Stimulated activated CD8-positive, alpha-beta memory T cell treated with anti-CD3 and anti-CD28 coated beads, Interleukin-15, amount 100 ng/mL, for 48 hours (primary cell): ENCODE measurements at places on chromosomes 2 and 18.
A peak's percentile ranks its signal among the peaks of the same experiment; 100 is the strongest.

- DNase-seq, result no peak
Observed at GRCh38 chr2:109123586-109124201, 5.3 kb upstream of the SH3RF3 start.

DNA sequence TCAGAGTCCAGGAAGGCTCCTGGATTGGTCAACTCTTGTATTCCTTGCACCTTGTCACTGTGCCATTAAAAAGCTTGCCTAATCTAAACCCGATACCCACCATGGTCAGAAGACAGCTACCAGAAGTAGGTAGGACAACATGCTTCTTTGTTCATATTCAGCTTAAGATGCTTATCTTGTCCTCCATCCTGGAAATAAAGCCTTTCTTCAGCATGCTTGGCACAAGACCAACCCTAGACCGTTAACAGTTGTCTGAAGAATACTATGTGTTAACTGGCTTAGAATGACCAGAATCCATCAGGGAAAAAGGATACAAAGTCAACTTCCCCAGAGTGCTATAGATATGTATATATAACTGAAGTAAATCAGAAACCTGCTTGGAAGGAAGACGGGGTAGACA is 193.9 kb downstream of the ZRANB3 start:
- DNase-seq, result no peak

- no peak for DNase-seq
Observed at GRCh38 chr2:54966837-54967236, 83.4 kb downstream of the RTN4 start.

- no peak for DNase-seq
Observed at GRCh38 chr2:96296925-96297324, 8.4 kb downstream of the SNRNP200 start.

DNA sequence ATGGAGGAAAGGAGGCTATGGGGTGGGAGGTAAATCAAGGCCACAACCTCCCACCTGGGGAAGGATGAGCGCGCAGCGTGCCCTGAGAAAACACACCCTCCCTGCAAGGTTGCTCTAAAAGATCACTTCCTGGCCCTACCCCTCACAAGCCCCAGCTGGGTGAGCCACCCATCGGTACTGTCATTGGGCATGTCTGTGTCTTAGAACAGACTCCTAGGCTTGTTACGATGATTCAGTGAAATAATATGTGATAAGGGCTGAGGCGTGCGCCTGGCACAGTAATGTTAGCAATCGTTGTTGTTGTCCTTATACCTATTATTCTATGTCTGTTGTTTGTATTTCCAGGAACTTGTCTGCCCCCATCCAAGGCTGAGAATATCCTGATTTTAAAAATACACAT is 175.1 kb downstream of the ZFP36L2 start:
- DNase-seq, result peak; percentile 15

GRCh38 chr2:86136141-86136540 is 30.1 kb downstream of the PTCD3 start:
- no peak for DNase-seq

DNA sequence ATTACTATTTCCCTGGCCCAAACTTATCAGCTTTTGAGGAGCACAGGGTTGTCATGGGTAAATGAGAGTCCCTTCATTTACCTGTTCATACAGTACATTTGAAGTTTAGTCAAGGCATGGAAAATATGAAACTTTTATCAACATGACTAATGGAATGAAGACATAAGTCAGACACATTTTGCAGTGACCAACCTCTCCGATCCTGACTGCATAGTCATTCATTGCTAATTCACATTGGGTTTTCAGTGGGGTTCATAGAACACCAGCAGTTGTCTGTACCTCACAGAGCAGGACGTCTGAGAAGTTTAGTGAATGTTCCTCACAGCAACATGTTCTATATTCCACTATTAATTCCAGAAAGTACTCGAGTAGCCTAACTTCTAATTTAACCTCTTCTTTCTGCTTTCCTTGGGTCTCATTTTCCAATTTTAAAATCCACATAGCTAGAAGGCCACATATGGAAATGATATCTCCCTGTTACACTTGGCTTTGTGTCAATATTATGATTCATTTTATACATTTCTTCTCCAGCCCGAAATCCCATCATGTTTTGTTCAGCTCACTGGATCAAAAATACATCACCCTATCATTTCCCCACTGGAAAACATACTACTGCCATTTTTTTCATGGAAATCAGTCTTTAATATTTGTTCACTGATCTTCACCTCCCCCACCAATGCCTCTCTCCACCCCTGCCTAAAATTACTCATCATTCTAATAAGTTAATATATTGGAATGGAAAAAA is 65.9 kb downstream of the CDH20 start:
- no peak for DNase-seq

DNA sequence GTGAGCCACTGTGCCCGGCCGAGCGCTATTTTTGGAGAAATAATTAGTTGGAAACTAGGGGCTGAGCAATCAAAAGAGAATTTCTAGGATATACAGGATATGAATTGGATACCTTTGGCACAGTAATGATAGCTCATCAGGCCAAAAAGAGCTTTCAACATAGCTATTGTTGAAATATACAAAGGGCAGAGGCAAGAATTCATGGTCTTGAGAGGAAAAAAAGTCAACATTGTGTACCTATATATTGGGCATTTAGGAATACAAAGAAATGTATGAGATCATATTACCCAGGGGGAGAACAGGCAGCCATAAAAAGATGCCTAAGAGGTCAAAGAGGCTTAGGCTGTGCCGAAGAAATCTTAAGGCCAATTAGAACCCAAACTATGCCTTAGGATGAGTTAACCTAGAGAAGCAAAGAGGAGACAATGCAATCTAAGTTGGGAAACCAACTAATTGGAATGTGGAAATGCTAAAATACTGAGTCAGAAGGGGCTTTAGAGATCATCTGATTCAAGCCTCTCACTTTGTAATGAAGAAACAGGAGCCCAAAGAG is 99.0 kb downstream of the RBBP8 start:
- DNase-seq, result no peak

GRCh38 chr2:109434351-109434750 is 179.4 kb downstream of the SEPTIN10 start:
- no peak for DNase-seq

DNA sequence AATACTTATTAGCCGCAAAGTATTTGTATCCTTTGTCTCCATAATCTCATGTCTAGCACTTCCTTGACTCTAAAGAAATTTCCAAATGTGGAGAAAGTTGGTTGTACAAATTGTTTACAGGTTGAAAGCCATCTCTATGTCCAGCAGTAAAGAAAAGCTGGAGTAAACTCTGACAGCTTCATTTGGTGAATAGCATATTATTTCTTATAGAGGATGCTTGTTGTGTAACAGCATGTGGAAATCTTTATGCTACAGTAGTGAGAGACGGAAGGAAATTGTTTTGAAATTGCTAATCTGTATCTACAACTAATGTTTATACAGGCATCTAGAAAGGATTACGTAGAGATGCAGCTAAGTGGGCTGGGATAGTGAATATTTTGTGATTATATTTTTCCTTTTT is 78.5 kb downstream of the UGGT1 start:
- no peak for DNase-seq

DNA sequence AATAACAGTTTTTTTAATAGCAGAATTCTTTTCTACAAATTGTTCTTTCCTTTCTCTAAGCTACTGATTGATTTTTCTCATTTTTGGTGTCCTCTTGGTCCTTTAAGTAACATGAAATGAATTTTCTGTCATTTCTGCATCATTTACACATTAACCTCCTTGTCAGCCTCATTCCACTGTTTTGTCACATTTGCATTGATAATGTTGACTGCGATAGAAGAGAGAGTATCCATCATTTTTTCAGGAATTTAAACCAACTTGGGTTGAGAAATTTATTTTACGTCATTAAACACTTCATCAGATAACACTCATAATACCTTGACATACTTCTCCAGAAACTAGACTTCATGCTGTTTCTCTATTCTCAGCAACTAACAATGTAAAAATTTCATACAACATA is 422.2 kb downstream of the LRRTM4 start:
- DNase-seq, result no peak

GRCh38 chr2:59892398-59892797 is 661.1 kb downstream of the BCL11A start:
- DNase-seq, result no peak

DNA sequence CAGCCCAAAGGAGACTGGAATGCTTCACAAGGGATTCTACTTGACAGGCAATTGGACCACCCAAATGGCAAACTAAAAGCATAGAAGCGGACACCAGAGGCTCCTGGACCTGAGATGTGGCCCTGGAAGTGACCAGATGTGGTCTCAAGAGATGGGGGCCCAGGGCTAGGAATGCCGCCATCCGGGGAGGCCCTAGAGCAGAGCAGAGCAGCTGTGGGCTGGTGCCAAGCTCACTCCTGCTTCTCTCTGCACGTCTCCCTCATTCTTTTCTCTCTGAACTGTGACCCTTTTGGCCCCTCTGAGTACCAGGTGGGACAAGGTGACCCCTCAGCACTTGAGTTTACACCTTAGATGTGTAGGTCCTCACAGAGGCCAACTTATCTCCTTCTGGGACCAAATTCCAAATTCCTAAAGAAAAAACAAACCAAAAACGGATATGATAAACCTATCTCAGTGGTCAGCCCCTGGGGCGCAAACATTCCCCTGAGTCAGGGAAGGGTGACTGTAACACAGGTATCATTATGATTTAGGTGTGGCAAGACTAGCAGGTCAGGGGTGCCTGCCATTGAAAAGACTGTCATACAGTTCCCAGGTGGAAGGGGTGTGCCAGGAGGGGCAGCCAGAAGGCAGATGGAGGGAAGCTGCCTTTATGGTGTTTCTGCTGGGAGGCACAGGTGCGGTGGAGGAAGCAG is 6.5 kb upstream of the IL1R2 start:
- DNase-seq, result no peak

DNA sequence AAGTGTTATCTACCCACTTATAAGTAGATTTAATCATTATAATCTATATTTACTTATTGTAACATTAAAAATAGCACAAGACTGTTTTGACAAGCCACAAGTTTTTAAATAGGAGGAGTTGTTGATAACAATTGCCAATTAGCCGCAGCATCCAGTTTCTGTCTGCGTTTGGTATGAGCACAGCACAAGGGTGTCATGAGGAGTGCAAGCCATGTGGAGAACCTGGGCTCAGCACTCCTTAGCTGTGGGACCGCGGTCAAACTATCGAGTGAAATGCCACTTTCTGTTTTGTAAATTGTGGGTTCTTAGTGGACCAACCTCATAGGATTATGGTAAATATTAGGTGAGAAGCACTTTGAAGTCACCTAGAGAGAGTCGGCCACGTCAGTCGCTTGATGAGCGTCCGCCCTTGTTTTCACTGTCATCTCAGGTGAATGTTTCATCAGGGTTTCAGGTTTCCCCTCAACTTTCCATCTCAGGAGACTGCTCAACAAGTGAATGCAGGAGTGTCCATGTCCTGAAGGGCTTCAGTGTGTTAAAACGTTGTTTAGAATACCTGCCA is 294.5 kb downstream of the ZNF407 start:
- no peak for DNase-seq

GRCh38 chr2:40126006-40126405 is 325.9 kb downstream of the SLC8A1 start:
- DNase-seq, result no peak

GRCh38 chr2:170122883-170123547 is 54.9 kb upstream of the MYO3B start:
- no peak for DNase-seq

GRCh38 chr2:162070228-162070936 is 3.6 kb downstream of the DPP4 start:
- no peak for DNase-seq

DNA sequence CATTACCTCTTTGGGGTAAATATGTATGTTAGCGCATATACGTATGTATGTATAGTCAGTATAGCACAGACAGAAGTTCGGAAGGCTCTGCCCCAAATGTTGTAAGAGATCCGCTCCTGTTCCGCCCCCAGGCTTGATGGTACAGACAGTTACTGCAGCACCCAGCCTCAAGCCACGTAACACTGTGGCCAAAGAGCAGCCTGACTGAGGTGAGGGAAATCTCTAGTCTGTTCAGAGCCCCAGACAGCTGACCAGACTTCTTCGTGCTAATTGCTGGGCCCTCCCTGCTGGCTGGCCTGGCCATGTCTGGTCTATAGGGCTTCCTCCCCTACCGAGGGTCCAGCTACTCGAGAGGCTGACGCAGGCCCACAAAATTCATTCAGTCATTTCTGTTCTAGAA is 7.8 kb downstream of the CRACDL start:
- DNase-seq, result no peak

DNA sequence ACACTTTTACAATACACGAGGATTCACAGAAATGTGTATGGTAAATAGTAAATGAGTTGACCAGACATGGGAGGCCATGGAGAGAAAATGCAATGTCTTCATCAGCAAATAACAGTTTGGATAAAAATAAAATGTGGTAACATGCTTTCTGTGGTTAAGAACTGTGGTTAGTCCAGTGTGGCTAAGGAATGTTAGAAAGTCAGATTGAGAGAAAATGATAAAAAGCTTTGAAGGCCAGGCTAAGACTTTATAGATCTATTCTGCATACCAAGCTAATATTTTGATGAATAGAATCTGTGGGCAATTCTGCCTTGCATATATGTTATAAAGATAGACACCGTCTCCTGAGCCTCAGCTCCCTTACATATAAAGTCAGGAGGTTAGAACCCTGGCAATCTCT is 215.9 kb downstream of the SOX11 start:
- DNase-seq, result no peak

- no peak for DNase-seq
Observed at GRCh38 chr2:101403745-101404144, 16.4 kb upstream of the CREG2 start.

- no peak for DNase-seq
Observed at GRCh38 chr2:41853427-41854191, 194.2 kb upstream of the PKDCC start.

- no peak for DNase-seq
Observed at GRCh38 chr2:100283724-100284501, 38.4 kb downstream of the LONRF2 start.
